NCI-H446 treated with DMSO at 0.1 percent for 48 hours (cell line): ENCODE measurements at places on chromosomes 5 and 9.

DNA sequence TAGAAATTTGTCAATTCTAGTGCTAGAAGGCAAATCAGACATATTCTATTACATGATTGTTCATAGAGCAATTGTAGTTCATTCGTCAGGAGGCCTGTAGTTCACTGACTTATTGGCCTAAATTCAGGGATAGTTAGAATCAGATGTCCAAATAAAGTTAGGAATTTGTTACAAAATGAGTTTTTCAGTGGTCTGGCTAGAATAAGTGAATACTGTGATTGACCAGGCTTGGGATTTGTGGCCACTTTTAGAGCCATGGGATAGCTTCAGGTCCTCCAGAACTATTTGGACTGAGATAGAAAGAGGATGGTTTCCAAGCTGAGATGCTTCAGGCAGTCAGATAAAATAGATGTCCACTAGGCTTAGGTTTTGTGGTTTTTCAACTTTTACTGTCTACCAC, 199.1 kb upstream of the MPDZ start:
- no peak for DNase-seq

GRCh38 chr5:2487152-2487763, 264.2 kb downstream of the IRX2 start:
- no peak for DNase-seq

DNA sequence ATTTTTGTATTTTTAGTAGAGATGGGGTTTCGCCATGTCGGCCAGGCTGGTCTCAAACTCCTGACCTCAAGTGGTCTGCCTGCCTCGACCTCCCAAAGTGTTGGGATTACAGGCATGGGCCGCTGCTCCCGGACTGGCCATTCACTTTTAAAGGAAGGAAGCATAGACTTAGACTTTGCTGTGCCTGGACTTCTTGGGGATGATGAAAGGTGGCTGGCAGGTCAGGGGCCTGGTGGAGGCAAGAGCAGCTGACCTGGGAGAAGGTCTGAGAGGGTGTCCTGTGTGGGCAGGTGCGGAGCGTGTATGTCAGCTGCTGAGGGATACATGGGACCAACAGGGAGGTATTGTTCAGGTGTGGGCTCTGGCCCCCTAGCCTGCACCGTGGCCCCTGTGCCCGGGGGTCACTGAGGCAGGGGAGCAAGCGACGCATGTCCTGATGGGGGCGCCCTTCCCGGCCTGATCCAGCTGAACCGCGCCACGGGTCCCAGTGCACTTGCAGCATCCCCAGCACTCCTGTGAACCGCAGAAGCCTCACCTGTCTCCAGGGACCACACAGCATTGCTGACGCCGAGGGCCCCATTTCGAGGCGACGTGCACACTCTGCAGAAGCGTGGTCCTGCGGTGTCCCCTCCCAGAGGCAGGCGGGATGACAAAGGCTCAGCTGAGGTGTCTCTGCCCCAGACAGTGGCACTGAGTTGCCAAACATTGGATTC, 23.1 kb downstream of the NDUFS6 start:
- DNase-seq, result no peak

- DNase-seq, result no peak
Observed at GRCh38 chr9:16410601-16411280, 459.7 kb downstream of the BNC2 start.

- no peak for DNase-seq
Observed at GRCh38 chr9:99103901-99104458, 933 bp upstream of the TGFBR1 start.

DNA sequence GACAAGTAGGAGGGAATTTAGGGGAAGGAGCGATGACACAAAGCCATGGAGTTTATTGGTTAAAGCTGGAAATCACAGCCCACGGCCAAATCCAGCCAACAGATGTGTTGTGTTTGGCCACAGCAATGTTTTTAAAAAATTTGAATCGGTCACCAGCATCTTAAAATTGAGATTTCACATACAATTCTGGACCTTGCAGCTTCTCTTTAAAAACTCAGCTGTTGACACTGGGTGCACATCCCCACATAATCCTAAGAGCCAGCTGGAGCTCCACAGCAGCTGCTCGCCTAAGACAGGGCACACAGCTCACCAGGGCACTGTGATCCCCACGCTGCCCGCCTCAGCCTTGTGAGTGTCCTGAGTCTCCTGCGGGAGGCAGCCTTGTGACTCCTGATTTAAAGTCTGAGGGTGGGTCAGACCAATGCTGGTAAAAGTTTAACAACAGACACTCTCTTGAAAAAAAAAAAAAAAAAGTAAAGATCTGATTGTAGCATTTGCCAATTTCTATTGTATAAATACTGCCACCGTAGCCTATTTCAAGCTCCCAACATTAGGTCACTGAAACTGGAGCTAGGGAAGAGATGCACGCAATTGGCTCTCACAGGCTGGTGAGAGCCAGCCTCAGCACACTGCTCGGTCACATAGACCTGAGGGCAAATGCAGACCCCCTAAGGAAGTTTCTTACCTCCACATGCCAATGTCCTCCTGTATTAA, 124.8 kb downstream of the HSD17B3 start:
- no peak for DNase-seq

DNA sequence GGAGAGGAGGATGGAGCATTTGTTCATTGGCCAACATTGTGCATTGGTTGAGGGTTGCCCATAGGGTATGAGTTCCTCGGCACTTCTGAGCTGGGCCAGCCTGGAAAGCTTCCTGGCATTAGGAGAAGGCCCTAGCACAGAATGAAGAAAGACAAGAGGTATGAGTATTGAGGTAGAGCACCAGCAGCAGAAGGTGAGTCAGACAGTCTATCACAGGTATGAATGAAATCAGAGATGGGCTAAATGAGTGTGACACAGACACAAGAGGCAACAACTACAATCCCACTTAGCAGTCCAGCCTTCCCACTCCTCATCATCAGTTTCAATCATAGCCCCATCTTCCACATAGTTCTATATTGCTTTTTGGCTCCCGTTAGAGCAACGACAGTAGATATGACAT, 25.4 kb upstream of the TGFBR1 start:
- DNase-seq, result no peak

DNA sequence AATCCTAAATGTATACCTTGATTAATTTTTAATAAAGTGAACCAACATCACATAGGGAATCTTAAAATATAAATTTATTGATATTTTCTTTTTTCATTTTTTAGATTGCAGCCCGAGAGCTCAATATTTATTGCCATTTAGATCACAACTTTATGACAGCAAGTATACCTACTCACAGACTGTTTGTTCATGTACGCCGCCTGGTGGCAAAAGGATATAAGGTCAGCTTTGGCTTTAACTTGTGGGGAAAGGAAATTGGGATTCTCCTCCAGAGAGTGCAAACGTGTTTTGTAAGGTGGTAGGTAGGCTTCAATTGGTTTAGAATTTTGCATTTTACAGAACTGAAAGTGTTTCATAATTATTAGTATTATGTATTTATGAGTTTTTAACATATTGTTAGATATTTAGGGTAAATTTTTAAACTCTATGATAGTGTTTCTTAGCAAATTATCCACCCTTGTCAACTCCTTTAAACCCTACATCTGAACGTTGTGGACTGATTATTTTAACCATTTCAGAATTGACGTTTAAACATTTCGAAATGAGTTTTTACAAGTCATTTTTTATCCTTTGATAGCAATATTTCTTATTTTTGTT, 17.5 kb upstream of the DHFR start:
- no peak for DNase-seq

GRCh38 chr5:126587551-126588390, 7.2 kb downstream of the ALDH7A1 start:
- DNase-seq, result no peak

DNA sequence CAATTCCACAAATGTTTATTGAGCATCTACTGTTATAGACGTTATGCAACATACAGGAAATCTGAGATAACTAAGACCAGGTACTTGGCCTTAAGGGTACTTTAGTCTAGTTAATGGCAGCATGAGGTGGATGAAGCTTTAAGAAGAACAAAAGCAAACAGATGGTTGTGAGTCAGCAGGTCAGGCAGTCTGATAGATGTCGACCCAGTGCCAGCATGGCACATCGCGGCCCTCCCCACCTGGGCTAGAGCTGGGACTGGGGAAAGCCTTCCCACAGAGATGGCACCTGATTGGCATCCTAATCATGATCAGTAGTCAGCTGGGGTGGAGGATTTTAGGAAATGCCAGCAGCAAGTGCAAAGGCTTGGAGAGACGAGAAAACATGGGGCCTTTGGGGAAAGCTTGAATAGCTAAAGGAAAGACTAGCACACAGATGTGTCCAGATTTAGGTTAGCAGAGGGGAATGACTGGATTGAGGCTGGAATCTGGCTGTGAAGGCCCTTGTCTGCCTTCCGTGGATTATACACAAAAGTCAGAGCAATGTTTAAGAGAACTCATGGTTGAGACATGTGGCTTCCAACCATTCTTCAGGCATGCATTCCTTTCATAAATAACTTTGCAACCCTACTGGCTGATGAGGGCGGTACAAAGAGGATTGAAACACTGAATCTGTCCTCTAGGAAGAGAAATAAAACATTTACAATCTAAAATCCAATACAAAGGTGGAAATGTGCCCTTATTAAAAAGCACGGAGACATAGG, 395.4 kb upstream of the WWC1 start:
- DNase-seq, result no peak

- no peak for DNase-seq
Observed at GRCh38 chr9:104304925-104305324, 199.1 kb upstream of the OR13F1 start.

DNA sequence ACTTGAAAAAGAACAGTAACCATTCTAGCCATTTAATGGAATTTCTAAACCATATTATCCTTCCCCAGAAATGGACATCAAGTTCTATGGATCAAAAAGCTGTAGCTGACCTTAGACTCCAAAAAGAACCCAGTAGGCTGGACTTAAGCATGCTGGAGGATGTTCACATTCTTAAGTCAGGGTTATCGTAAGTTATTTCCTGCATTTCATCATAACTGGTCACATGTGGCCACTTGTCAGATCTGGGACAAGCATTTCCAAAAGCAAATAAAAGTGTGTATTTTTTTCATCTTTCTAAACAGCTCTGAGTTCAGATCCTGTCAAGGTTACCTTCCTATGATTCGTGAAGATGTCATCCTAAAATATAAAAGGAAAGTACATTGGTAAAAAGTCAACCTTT, 274.5 kb upstream of the PTGER4 start:
- DNase-seq, result no peak

DNA sequence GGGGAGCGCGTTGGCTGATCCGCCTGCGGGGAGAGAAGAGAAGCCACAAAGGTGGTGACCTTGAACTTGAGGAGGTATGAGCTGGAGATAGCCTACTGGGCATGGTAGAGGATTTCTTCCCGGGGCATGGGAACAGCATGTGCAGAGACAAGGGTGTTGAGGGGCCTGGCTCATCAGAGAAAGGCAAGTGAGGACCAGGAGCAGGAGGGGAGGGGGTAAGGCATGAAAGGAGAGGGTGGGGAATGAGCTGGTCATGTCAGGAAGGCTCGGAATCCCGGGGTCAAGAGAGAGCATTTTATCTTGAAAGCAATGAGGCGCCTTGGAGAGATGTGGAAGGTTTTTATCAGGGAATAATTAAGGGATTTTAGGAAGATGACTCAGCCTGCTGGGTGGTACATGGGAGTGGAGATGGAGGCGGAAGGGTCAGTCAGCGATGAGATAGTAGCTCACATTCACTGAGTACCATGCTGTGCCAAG, 121.1 kb downstream of the LHX2 start:
- no peak for DNase-seq

GRCh38 chr5:24642022-24642421, 2.8 kb downstream of the CDH10 start:
- peak; percentile 53 for DNase-seq

DNA sequence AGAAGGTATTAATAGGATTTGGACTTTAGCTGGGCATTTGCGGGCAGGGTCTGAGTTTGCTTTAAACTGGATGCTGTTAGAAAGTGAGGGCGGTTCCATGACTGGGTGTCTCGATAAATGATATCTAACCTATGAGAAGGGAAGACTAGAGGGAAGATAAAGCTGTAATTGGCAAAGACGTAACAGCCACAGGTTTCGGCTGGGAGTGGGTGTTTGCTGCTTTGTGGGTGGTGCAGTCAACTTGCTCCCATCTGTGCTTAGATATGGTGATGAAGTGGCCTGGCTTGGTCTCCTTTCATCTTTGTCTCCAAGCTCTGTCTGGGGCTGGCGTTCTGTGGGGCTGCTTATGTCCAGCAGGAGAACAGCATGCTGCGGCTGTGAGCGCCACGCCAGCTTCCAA, 23.3 kb downstream of the OR2V1 start:
- no peak for DNase-seq

- no peak for DNase-seq
Observed at GRCh38 chr5:77140350-77140749, 53.3 kb upstream of the ZBED3 start.

- DNase-seq, result no peak
Observed at GRCh38 chr5:101288633-101289032, 385.6 kb upstream of the ST8SIA4 start.

GRCh38 chr9:2878701-2879100, 34.8 kb upstream of the PUM3 start:
- no peak for DNase-seq

GRCh38 chr5:154371687-154372086, 74.1 kb upstream of the SAP30L start:
- DNase-seq, result no peak

GRCh38 chr5:91110686-91111085, 272.4 kb downstream of the ARRDC3 start:
- DNase-seq, result no peak

DNA sequence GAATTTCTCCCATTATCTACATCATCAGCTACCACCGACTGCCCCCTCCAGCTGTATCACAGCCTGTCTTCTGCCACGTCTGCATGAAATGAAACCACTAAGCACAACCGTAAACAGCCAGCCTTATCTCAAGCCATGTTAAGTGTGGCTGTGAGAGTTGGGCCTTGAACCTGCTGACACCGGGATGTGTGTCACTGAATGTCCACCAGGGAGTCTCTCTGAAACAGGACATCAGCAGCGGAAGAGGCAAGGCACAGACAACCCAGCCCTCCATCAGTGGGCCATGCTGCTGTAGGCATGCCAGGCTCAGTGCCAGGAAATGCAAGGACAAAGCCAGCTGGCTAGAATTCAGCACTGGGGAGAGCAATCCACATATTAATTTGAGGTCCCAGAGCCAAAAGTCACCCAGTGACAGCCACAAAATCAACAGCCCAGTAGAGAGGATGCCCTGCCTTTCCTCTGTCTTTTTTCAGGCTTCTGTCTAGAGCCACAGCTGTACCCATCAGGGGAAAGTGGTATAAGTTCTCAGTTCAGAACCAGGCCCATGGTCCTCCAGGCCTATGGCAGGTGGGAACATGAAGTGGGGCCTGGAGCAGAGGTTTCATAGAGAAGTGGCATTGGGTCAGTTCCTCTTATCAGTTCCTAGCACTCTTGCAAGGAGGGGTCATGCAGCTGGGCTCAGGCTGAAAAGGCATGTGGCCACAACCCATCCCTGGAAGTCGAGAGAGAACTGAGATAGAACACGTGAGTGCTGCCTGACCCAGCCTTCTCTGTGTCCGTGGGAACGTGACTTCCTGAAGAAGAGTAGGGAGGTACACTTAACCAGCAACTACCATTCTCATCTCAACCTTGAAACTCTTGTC, 199.4 kb downstream of the ESM1 start:
- DNase-seq, result no peak
